Activated T-cell treated with anti-CD3 and anti-CD28 coated beads, Interleukin-2, amount 50 U/mL, for 48 hours (primary cell): ENCODE measurements at places on chromosomes 2 and 18.

- DNase-seq, result no peak
Measured at GRCh38 chr2:20935168-20935775, 108.6 kb downstream of the APOB start.

GRCh38 chr2:239089884-239090283 is 242.0 kb downstream of the TWIST2 start:
- DNase-seq, result no peak

- no peak for DNase-seq
Measured at GRCh38 chr2:20368706-20369105, 18.1 kb upstream of the PUM2 start.

GRCh38 chr2:11389551-11390398 is 45.3 kb upstream of the ROCK2 start:
- DNase-seq, result no peak

GRCh38 chr2:120470041-120470965 is 124.4 kb downstream of the INHBB start:
- no peak for DNase-seq

DNA sequence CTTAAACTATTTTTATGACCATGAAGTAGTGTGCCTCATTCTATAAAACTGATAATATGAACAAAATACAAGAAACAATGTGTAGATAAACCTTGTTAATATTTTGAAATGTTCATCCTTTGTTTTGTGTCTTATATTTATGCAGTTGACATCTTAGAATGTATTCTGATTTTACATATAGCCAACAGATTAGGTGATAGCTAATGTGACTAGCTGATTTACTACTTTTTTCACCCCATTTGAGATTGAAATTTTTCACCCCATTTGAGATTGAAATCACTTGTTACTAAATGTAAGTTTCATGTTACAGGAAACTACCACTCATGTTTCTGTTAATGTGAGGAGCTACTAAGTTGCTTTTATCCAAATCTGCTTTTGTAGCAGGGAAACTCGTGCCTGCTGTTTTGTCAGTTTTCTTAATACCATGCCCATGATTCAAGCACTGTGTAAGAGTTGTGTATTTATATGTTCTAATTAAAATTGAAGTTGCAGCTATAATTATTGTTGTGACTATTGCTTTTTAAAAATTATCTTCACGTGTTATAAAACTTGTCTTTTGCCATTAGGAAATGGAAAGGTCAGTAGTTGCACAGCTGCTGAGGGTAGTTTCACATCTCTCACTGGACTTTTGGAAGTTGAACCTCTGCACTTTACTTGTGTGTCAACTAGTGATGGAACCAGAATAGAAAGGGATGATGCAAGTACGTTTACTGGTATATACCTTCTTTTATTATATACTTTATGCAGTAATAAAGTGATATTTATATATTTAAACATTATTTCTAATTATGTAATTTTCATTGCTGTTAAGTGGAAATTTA is 96.6 kb downstream of the BIRC6 start:
- no peak for DNase-seq

DNA sequence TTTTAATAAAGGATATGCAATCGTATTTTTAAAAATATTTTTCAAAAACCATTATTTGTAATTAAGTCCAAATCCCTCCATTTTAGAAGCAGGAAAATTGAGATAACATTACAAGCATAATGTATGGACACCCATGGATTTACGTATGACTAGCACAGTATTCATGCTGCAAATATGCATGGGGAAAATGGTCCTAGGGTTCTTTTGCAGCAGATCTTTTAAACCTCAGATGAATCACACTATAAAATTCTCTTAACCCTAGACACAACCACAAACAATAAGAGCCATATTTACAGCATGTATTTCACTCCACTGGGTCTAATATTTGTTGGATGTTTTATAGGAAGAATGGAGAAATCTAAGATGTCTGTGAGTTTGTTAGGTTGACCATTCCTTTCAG is 453.4 kb downstream of the TGIF1 start:
- no peak for DNase-seq

GRCh38 chr2:105327690-105328089 is 1.8 kb downstream of the TGFBRAP1 start:
- no peak for DNase-seq

DNA sequence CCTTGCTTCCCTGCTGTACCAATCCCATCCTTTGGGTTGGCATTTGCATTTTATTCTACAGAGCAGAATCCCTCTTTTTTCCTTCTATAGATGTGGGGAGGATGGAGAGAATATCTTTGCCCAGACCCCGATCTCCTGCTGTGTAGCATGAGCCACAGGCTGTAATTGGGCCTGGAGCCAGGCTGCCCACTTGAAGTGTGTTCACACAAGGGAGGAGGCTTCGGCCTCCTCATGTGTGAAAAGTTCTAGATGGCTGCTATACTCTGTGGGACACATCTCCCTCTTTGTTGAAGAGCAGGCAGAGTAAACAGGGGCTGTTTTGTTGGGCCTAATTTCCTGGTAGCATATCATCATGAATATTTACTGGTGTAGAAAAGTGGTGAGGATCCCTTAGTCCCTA is 126.3 kb downstream of the XRCC5 start:
- DNase-seq, result no peak

DNA sequence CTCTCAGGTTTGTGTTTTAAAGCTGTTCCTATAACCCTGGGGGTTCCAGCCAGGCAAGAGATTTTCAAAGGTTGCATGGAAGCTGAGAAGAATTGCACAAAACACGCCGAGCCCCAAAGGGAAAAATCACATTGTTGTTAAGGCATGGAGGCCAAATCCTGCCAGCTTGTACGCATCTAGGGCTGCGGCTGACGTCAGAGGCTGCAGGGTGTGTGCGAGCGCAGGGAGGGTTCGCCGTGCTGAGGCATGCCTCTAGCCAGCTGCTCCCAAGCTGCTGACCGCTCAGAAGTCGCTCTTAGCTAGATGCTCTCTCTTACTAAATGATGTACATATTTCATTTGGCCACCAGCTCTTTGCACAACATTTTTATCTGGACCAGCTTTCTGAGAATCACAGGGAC is 191.8 kb downstream of the LPIN1 start:
- no peak for DNase-seq

GRCh38 chr2:108786008-108786353 is 590 bp upstream of the CCDC138 start:
- DNase-seq, result no peak

GRCh38 chr2:16657671-16658070 is 8.0 kb downstream of the CYRIA start:
- DNase-seq, result no peak

GRCh38 chr2:199366406-199366805 is 91.3 kb downstream of the SATB2 start:
- no peak for DNase-seq

GRCh38 chr18:8196238-8196637 is 413.0 kb upstream of the RAB12 start:
- DNase-seq, result no peak

GRCh38 chr2:43224131-43224570 is 2.3 kb downstream of the ZFP36L2 start:
- DNase-seq, result peak; percentile 86

- no peak for DNase-seq
Measured at GRCh38 chr2:86788165-86788564, 2.5 kb downstream of the CD8A start.

GRCh38 chr2:226794751-226795171 is 4.9 kb downstream of the IRS1 start:
- no peak for DNase-seq

DNA sequence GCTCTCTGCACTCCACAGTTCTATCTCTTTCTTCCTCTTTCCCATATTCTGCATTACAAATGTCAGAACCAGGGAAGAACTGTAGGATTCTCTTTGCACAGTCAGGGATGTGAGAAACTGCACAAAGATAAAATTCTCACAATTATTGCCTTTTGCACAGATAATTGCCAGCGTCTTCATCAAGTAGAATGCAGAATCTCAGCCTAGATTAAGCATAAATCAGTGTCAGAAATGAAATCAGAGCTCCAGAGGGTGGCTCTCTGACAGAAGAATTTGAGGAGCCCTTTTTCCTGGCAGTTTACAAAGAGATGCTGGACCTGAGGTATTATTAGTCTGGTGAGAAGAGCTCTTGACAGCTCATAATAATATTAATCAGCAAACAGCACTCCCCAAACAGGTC is 173.1 kb downstream of the PTH2R start:
- no peak for DNase-seq

GRCh38 chr2:239936838-239937581 is 88.1 kb downstream of the NDUFA10 start:
- peak; percentile 12 for DNase-seq

- DNase-seq, result no peak
Measured at GRCh38 chr2:232885264-232885961, 15.3 kb downstream of the SNORC start.

DNA sequence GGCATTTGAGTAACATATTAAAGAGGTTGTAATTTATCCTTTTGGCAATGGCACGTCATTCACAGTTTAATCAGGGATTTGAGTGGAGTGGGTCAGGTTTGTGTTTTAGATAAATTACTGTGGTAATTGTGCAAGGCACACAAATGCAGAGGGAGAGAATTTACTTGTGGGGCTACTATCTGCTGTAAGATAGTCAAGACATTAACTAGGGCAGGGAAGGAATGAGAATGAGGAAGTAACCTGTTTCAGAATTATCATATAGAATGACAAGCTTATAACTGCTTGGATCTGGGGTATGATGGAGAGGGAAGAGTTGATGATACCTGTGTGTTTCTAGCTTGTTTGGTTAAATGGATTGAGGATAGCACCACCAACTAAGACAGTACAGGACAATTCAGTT is 58.9 kb upstream of the ZSWIM2 start:
- no peak for DNase-seq

DNA sequence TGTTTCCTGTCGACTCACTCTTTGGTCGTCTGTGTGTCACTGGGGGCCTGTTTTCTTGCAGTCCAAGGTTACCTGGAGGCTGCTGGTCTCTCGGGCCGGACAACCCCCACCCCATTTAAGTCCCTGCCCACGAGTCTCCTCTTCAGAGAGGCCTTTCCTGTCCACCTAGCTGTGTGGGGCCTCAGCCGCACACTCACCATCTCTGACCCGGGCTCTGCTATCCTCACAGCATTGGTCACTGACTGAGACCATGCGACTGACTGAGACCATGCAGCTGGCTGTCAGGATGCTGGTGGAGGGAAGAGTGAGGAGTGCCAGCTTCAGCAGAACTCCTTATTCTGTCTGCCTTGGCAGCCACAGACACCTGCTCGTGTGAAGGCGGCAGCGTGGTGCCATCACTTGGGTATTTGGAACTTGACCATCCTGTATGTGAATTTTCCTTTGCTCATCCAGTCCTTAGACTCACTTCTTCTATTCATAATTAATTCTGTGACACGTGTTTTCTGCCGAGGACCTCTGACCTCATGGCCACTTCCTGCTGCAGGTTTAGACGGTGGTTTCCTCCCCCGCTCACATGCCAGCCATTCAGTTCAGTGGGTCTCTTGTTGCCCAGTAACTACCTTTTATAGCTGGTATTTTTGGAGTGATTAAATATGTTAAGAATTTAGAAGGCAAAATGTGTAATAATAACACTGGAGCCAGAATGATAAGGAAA is 47.5 kb upstream of the ASB1 start:
- peak; percentile 49 for DNase-seq

DNA sequence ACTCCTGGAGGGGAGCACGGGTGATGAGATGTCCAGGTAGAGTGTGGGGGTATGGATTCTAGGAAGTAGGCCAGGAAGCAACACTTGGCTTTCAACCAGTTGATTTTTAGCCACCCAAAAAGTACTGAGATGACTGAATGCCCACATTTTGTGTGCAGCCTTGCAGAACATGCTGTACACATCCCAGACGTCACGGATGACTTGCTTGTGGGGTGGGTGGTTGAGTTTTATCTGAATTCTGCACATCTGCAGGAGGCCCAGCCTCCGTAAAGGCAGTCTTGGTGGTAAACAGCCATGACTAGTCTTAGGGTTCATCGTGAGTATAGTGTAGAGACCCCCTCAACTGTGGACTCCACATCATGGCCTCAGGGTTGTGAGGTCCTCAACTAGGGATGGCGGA is 53.3 kb upstream of the CCDC195 start:
- DNase-seq, result no peak

GRCh38 chr2:71462056-71462605 is 8.8 kb downstream of the DYSF start:
- no peak for DNase-seq

DNA sequence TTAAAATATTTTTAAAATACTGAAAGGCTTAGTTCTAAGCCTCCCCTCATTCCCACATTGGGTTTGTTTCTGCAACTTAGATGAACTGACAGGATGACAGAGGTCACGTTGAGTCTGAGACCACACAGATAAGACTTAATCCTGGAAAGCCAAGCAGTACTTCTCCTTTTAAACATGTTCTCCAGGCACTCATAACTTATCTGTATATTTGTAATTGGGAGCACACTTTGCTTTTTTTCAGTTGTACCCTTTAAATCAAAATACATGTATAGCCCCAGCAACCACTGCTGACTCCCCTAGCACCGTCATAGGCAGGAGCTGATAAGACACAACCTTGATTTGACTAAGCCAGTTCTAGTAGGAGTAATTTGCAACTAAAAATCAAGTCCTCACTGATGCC is 394.8 kb downstream of the PID1 start:
- no peak for DNase-seq

- no peak for DNase-seq
Measured at GRCh38 chr2:109382951-109383350, 230.8 kb downstream of the SEPTIN10 start.
